ENCODE measurements at places on chromosomes 6 and 20.
A peak's percentile ranks its signal among the peaks of the same experiment; 100 is the strongest.

GRCh38 chr6:158036261-158036660, 54.6 kb downstream of the SYNJ2 start:
- DNase-seq = no peak

DNA sequence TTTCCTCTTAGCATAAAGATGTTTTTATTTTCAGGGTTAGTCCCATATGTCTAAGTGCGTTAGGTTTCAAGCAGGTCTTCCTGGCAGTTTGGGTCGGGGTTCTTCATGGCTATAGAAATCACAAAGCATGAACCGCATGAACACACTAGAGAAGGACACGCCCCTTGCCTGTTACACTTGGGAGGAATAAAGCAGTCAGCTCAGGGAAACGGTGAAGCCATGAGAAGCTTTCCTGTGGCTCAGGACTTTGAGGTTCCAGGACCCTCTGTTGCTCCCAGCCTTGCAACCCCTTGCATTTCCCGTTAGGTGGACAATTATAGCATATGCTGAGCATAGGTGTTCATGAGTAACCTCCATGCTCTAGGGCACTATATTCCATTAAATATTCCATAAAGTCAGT, 96.7 kb downstream of the SYCP2 start:
- no peak for DNase-seq

- DNase-seq = no peak
These were observed 92.6 kb downstream of the CDC5L start for GRCh38 chr6:44480097-44480541.

- no peak for DNase-seq
These were observed 41.5 kb downstream of the CD164 start for GRCh38 chr6:109340811-109341210.

DNA sequence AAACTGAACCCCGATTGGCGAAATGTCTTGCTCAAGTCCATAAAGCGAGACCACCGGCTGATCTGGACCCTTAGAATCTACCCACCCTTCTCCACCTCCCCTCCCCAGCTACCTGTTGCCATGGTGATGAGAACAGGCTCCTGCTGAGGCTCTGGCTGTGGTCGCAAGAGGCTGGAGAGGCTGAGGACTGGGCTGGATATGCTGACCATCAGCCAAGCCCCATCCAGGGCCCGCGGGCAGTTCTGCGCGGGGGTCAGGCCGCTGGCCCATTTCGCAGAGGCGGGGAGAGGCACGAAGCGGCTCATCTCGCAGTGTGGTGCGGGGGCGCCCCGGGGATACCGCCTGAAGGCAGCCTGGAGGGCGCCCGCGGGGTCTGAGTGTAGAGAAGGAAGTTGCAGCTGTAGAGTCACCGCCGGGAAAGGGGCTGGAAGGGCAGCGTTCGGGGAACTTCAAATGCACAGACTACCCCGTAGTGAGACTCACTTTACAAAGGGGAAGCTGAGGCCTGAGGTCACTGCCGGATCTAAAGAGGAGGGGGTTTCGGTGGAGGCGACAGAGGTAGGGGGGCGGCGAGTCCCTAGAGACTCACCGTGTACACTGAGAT, 671 bp downstream of the TAPBP start:
- DNase-seq = peak; percentile 29

GRCh38 chr6:16849280-16849987, 88.2 kb upstream of the ATXN1 start:
- peak; percentile 27 for DNase-seq

DNA sequence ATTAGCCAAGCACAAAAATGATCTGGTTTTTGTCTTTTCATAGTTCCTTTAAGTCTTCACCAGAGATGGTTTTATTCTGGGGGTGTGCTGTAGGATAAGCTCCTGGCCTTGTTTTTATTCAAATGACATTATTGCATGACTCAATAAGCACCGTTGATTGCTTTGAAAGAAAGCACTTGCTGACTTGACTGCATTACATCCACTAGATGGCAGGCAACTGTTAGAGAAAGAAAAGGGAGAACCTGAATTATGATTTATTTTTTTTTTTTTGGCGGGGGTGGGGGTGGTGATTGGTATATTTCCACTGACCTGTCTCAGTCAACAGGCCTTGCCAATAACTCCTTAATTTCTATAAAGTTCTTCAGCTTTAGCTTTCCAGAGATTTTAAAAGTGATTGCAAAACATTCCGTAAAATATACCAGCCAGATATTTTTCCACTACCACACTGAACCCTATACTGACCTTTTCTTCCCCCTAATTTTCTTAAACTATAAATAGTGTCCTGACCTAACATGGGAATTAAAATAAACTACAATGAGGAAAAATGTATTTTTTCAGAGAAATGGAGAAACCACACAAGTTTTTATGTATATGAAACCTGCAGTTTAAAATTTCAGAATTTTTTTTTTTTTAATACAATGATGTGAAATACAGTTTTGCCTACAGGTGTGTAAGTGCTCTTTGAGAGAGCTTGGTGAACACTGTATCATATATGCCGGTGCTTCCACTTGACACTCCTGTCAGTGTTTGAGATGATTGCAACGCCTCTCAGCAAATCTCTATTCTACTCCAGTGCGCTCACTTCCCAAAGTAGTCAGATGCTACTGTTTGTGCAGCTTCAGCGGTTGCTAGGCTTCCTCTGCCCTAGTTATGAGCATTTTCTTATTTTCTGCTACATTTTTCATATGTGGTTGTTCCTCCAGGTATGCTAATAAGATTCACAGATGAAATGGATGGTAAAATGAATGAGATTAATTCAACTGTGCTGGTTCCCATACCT, 274.3 kb downstream of the CD109 start:
- DNase-seq = no peak

DNA sequence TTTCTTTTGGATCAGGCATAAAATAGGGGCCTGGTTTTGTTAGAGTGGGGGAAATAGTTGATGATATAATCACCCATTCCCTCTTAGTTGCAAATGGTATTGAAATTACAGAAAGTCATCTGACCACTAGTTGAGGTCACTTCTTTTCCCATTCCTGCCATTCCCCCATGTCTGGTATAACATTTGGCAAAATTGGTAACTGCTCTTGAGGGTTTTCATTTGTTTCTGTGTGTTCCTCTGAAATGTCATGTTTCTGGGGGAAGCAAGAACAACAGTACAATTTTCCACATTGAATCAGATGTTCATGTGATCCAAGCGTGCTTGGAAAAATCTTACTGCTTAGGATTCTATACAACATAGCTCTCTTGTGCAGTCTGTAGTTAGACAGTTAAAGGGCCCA, 7.3 kb downstream of the AIG1 start:
- DNase-seq = no peak

- peak; percentile 87 for DNase-seq
These were observed 746 bp downstream of the NUP153 start for GRCh38 chr6:17705778-17706579.

DNA sequence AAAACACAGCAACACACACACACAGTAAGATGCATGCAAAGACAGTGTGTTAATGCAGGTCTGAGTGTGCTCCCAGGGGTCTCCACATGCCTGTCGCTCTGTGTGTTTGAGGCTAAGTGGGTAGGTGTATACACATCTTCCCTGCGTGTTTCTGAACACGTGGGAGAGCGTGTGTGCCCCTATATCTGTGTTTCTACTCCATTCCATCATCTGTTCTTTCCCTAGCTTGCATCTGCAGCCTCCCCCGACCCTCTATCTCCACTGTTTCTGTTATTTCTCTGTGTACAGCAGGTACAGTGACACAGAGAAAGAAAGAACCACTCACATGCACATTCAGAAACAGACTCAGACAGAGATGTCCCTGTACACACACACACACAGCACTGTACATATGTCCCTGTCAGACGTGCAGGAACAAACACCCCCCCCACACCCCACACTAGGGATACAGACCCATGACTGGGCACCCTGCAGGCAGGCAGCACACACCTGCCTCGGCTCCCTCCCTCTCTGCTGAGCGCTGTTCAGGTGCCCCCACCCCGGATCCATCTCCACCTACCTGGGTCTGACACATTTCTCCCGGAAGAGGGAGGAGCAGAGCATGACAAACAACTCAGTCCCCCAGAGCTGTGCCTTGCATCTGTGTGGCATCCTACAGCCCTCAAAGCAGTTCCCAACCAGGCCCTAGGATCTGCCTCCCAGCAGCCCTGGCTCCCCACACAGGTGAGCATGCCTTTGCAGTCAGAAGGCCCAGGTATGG, 27.6 kb downstream of the KCNK15 start:
- no peak for DNase-seq

- no peak for DNase-seq
These were observed 75.1 kb downstream of the ADGRG6 start for GRCh38 chr6:142376800-142377496.

DNA sequence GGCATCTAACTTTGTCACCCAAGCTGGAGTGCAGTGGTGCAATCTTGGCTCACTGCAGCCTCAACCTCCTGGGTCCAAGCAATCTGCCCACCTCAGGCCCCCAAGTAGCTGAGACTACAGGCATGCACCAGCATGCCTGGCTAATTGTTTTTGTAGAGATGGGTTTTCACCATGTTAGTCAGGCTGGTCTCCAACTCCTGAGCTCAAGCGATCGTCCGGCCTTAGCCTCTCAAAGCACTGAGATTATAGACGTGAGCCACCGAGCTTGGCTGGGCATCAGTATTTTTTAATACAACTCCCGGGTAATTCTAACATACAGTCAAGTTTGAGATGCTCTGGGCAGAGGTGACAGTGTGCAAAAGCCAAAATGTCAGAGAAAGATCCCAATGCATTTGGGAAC, 73.5 kb downstream of the NFATC2 start:
- no peak for DNase-seq

DNA sequence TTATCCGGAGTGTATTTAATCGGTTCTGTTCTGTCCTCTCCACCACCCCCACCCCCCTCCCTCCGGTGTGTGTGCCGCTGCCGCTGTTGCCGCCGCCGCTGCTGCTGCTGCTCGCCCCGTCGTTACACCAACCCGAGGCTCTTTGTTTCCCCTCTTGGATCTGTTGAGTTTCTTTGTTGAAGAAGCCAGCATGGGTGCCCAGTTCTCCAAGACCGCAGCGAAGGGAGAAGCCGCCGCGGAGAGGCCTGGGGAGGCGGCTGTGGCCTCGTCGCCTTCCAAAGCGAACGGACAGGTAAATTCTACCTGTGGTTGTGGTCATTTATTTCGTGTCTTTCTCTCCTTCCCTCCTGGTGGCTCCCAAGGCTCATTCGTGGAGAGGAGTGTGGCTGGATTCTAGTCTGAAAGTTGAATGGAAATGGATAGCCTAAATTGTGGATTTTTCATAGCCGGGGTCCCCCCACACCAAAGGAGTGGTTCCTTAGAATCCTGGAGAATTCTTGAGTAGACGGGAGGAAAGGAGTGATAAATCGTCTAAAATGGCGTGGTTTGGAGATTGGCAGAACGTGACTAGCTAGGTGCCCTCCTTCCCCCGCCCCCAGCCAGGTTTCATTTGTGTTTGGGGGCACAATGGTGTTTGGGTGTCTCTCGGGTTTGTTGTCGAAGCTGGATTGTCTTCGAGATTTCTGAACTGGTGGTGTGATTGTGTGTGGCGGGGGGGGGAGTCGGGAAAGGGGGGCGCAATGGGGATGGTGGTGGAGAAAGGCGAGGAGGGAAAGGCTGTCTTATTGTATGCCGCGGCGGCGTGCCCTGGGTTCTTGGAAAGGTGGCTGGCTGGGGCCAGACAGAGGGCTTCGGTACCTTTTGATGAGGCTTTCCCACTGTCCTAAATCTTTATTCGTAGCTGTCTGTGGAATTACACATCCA, 673 bp downstream of the MARCKS start:
- no peak for DNase-seq

- no peak for DNase-seq
These were observed 16.1 kb downstream of the TTPAL start for GRCh38 chr20:44491635-44492395.

- no peak for DNase-seq
These were observed 162.6 kb downstream of the MMUT start for GRCh38 chr6:49300443-49300842.

GRCh38 chr20:19903168-19903811, 113.9 kb upstream of the NAA20 start:
- peak; percentile 6 for DNase-seq

- no peak for DNase-seq
These were observed 2.7 kb downstream of the ID1 start for GRCh38 chr20:31607640-31608250.

GRCh38 chr6:19866985-19867627, 29.9 kb downstream of the ID4 start:
- DNase-seq = no peak

- DNase-seq = no peak
These were observed 11.4 kb downstream of the FAM184A start for GRCh38 chr6:119067091-119067490.

- no peak for DNase-seq
These were observed 25.0 kb downstream of the MYH7B start for GRCh38 chr20:34980543-34981233.

- DNase-seq = no peak
These were observed 27.1 kb downstream of the CDS2 start for GRCh38 chr20:5153612-5154542.

DNA sequence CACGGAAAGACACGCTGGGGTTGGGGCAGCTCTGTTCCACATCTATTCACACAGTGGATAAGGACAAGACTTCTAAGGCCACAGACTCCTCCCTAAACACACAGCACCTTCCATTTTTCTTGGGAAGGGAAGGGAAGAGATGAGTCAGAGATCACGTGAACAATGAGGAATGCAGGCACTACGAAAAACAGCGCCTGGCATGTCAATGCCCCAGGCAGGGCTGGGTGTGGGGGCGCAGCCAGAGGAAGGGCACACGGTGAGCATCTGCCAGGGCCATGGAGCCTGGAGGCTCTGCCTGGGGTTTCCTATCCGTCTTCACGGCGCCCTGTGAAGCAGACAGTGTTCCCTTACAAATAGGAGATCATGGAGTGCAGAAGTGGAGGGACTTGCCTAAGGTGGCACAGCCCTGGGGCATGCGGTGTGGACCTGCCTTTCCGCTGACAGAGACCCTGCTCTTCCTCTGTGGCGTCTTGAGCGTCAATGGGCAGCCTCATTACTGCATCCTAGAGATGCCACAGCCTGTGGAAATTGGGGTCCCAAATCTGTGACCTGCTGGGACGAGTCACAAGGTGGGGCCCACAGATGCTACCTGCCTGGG, 15.4 kb downstream of the UNC93A start:
- no peak for DNase-seq

- DNase-seq = no peak
These were observed 7.8 kb downstream of the ADTRP start for GRCh38 chr6:11770546-11771466.

DNA sequence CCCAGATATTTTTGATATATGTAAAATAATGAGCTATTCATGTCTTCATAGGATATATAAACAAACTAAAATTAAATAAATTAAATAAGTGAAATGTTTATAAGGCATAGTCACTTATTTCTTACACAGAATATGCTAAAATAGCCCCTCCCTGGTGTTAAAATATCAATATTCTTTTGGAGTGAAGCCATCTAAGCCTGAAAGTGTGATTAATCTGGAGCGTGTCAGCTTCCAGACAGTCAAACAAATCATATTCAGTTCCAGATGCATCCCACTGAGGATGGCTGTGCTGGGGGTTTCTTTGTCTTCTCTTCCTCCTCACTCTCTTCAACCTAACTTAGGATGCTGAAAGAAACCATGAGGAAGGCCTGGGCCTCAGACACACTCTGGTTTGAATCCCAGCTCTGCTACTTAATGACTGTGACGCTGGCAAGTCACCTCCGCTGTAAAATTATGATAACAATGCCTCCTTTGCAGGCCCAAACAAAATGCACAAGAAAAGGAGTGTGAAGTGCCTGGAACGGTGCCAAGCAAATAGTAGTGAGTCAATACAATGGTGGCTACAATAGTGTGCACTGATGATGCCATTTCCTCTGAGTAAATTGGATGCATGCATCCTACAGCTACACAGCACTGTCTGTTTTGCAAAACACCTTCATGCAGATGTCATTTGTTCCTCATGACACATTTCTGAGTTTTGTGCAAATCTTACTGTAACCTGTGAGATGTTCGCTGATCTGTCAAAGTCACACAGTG, 161.4 kb downstream of the FOXC1 start:
- DNase-seq = no peak

All from central memory CD4-positive, alpha-beta T cell (primary cell).